ENCODE measurements at places on chromosomes 3 and 15. TPM values are rescaled to one million over a fixed set of nuclear protein-coding genes. Genes with fewer than 3 reads are reported as not detected.

DNA sequence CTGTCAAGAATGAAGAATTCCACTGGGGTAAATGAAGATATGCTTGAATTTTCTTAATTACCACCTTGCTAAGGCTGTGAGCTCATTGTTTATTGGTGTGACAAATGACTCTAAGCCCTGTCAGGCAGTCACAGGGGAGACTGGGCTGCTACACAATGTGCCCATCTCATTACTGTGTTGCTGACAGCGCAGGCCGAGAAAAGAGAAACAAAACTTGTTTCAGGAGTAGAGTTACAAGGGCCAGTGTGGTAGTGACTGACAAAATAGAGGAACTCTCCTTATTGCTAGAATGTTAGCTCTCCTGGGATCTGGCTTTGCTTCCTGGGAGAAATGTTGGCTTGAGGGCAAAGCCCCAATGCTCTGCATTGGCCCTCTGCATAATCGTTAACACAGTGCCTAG lies 130.4 kb upstream of the CRBN start:
- no peak for DNase-seq

DNA sequence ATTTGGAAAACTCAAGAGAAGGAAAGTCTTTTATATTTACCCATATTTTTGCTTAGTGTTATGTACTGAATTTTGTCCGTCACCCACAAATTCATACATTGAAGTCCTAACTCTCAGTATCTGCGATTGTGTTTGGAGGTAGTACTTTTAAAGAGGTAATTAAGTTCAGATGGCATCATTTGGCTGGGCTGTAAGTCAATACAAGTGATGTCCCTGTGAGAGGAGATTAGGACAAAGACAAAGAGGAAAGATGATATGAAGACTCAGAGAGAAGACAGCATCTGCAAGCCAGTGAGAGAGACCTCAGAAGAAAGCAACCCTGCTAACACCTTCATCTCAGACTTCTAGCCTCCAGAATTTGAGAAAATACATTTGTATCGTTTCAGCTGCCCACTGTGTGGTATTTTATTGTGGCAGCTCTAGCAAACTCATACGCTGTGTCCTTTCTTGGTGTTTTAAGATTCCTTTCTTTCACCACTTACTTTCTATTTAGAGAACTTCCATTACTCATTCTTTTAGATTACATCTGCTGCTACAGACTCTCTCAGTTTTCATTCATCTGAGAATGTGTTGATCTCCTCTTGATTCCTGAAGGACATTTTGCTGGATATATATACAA lies 17.0 kb downstream of the LRCH3 start:
- no peak for DNase-seq

DNA sequence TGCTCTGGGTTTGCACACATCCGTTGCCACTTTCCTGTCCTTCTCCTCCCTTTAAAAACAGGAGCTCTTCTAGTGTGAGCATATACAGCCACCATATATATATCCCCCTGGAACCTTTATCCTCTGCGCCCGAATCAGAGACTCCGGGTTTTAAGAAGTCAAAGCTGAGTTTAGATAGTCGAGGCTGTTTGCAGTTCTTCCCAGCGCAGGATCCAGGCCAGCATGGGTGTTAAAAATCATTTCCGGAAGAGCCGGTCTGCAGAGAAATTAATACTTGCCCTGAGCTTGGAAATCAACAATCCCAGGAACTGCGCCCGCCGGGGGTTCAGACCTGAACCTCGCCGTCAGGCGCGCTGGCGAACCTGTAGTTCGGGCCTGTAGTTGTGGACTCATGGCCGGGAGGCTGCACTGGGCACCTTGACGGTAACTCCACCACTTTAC lies 2.3 kb downstream of the SHOX2 start:
- no peak for DNase-seq

GRCh38 chr3:18250991-18251390 lies 174.1 kb downstream of the SATB1 start:
- no peak for DNase-seq

DNA sequence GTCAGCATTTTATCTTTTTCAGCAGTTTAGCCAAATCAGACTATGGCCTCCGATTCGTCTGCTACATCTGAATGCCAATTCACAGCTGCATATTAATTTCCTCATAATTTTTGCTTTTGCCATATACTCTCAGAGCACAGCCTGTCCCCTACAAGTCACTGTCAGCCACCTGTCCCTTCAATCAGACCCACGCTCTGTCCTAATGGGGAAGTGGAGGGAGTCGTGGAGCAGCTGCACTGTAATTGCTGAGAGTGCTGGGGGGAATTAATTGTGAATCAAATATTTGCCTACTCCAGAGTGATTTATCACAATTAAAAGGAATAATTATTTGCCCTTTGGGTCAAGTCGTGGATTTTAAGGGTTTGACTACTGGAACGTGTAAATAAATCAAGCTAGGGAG lies 75.5 kb downstream of the EBLN2 start:
- DNase-seq: no peak

DNA sequence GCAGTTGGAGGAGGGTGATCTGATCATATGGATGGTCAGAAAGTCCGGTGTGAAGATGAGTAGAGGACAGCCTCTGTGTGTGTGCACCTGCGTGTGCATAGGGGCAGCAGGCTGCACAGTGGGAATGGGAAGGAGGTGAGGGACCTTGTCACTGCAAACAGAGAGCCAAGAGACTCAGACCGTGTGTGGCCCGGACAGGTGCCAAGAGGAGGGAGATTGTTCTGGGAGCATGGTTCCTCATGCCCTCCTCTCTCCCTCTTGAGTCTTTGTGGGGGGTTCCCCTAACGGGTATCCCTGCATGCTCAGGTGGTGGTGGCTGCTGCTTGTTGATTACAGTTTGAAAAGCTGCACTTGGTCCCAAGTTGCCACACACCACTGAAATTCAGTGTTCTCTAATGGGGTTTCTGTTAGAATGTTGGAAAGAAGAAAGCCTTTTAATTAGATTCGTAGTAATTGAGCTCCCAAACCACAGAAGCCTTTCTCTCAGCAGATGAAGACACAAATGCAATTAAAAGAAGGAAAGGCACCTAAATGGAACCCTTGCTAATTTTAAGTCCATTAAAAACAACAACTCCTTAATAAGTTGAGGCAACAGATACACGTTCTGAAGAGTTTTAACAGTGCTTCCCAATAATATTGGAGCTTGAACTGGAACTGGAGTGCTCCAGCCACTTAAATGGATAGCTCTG lies 68.9 kb downstream of the CHRNA7 start:
- DNase-seq: no peak

- DNase-seq: no peak
These were observed 36.8 kb upstream of the TIPARP start for GRCh38 chr3:156637480-156638022.

GRCh38 chr3:37898424-37898823 lies 36.7 kb downstream of the CTDSPL start:
- DNase-seq: no peak

DNA sequence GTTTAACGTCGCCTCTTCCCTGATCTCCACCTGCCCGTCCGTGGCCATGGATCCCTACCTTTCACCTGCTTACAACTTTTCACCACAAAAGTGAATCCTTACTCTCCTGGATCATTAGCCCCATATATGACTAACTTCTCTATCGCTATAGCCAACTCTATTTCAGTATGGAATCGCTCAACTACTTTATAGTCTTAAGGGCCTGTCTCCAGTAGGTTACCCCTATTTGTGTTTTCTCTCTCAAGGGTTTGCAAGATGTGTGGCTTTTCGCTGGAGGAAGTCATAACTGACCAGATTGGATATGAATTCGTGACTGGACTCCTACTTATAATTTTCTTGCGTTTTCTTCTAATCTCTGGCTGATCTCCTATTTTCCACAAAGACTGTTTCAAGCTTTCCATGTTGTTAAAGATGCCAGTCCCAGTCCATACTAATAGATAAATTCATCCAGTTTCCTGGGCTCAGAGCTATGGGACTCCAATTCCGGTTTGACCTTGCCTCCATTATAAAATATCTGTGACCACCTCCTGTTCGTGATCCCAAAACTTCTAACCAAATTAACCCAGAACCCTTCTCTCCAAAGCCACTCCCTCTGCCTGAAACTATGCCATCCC lies 1.3 kb upstream of the STAG1 start:
- DNase-seq: peak; percentile 43

GOLGA6L10 gene
- 3.7 TPM for polyA plus RNA-seq

- no peak for DNase-seq
These were observed 68.9 kb upstream of the TNFSF10 start for GRCh38 chr3:172591876-172592771.

EFHB gene
- 5.6 TPM for polyA plus RNA-seq

DNA sequence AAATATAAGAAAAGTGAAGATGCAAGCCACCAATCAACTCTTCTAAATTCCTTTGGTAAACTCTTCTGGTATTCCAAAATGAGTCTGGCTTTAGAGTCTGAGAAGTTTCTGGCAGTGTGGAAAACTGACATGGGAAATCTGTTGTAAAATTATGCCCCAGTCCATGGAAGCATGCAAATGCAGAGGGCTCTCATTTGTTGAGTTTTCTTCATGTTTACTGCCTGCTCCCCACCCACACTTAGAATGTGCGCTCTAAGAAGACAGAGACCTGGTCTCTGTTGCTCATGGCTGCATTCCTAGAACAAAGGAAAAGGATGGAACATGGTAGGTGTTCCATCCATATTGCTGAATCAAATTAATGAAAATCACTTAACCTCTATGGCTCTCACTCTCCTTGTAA lies 411.8 kb upstream of the PDZRN3 start:
- DNase-seq: no peak

GRCh38 chr3:124053871-124054270 lies 61.9 kb upstream of the ROPN1 start:
- DNase-seq: no peak

DNA sequence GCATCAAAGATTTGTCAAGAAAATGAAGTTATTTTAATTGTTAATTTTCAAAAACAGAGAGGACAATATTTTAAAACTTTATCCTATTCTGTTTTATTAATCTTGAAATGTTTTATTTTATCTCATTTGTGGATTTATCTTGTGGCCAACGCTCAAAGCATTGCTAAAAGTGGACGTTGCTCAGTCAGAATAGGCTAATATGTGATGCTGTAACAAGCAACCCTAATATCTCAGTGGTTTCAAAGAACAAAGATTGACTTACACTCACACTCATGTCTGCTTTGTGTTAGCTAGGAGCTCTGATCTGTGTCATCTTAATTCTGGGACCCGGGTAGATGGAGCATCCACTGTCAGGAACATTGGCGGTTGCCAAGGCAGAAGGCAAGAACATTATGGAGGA lies 86.0 kb upstream of the PLCL2 start:
- DNase-seq: no peak

DNA sequence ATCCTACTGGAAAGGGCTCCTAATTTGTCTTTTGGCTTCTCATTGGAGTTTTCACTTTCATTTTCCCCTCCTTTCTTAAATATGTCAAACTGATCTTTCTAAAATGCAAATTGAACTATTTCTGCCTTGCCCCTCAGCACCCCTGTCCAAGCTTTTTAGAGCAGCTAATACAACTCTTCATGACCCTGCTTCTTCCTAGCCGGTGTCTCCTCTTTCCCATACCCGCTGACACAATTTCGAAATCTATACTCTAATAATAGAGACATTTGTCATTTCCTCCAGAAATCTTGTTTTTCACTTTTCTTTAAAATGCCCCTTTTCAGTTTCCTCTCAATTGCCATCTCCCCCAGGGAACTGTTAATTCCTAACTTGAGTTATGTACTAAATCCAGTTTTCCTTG lies 2.9 kb upstream of the EPHA3 start:
- no peak for DNase-seq

DNA sequence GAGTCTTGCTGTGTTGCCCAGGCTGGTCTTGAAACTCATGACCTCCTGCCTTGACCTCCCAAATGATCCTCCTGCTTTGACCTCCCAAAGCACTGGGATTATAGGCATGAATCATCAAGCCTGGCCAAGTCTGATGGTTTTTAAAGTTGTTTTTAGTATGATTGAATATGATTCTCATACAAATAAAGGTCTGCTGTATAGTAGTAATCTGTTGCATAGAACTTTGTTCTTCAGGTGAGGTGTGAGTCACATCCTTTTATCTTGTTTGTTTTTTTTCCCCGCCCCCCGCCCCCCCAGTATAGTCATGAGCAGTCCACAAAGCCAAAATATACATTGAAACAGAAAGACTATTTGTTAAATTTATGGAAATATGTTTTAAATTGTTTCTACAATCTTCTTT lies 39.0 kb downstream of the UBE2E2 start:
- DNase-seq: no peak

- DNase-seq: no peak
These were observed 3.1 kb upstream of the LPCAT4 start for GRCh38 chr15:34370129-34370528.

All from left renal cortex interstitium (tissue), 4 donors.